H54 (cell line): ENCODE measurements at places on chromosomes 12 and 14.

DNA sequence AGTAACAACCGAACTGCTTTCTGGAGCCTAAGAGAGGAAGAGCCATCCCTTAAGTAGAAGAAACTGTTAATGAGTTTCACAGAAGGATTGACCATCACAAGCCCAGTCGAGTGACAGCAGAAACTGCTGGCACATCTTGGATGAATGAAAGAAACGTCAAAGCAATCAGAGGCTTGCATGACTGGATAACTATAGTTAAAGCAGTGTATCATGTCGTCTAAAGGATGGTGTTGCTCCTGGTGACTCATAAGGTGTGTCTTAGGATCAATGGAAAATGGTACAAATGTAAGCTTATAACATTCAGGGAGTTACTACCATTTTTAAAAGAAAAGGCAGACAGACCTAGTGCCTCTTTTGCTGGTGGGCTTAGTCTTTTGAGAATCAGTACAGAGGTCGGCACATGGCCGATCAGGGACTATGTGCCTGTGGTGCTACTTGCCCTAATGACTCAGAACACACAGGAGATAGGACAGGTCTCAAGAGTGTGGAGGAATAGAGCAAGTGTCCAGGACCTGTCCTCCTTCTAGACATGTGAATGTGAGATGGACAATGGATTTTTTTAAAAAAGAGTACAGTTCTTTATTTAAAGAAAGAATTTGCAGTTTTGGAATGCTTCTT, 55.7 kb downstream of the TMX1 start:
- no peak for DNase-seq

DNA sequence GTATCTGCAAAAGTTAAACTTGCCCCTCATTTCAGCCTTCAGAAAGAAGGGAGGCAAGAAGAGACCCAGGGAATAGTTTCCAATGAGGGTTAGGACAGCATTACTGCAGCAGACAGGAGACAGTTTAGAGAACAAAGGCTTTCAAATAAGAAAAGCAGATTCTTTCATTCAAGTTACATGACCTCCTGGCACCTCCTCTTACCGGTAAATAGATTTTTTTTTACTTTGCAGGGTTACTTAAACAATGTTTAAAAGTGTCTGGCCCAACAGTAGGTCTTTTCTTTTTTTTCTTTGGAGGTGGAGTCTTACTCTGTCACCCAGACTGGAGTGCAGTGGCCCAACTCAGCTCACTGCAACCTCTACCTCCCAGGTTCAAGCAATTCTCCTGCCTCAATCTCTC, 47.1 kb downstream of the SINHCAF start:
- no peak for DNase-seq

GRCh38 chr12:131167334-131167733, 213.6 kb downstream of the ADGRD1 start:
- no peak for DNase-seq

DNA sequence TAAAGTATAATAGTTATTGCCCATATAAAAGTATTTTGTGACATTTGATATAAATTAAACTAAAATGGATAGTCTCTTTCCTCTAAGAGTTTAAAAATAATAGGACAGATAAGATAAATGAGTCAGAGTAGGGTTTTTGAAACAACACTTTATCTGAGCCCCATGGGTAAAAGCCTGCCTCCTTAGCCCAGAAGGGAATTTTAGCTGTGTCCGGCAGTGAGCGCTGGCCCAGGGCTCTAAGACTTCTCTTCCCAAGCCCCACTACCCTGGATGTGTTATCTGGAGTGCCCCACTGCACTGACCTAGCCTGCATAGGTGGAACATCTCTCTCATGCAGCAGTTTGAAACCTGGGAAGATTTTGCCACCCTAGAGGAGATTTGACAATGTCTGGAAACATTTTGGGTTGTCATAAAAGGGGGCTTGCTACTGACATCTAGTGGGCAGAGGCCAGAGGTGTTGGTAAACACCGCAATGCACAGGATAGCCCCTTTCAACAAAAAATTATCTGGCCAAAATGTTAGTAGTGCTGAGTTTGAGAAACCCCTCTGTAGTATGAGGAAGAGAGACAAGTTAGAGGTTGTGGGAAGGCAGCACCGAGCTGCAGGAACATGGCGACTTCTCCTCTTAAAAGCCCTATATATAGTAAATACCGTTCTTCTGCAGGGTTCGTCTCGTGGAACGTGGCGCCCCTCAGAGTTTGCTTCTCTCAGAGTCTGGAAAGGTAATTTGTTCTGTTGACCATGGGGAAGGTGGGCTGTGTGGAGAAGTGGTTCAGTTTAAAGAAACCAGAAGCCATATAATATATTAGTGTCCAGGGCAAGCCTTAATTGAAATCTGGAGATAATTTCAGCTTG, 29.3 kb upstream of the ATF1 start:
- no peak for DNase-seq
